ENCODE measurements at places on chromosomes 7 and 10.

- no peak for DNase-seq
Observed at GRCh38 chr7:142703655-142704305, 45.5 kb upstream of the PRSS1 start.

DNA sequence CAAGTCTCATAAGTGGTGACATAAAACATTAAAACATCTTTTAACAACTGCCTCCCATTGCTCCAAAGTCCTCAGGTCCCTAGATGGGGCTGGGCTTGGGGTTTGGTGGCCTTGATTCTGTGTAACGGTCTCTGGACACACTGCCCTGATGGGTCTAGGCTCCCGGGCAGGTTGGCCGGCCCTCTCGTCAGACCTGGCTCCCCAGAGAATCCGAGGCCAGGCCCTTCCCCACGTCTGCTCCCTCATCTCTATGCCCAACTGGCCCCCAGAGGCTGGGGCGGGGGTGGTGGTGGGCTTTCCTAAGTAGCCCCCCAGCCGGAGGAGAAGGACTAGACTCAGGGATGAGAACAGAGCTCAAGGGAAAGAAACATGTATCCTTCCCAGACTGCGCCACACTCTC is 31.5 kb upstream of the EFCAB10 start:
- DNase-seq = no peak

- DNase-seq = peak; percentile 48
Observed at GRCh38 chr10:80356563-80356988, at the start of the genes DYDC1 and DYDC2. Gene DYDC1, minus strand, starts transcription at chr10:80356755. Its CDS starts 4,154 bp downstream, at chr10:80352601. Gene DYDC2, plus strand, starts transcription at chr10:80356781. Its CDS starts 5,663 bp downstream, at chr10:80362444.

- no peak for DNase-seq
Observed at GRCh38 chr7:112452102-112452888, 2.0 kb downstream of the IFRD1 start.

- DNase-seq = no peak
Observed at GRCh38 chr10:29816801-29817558, 182.2 kb upstream of the SVIL start.

DNA sequence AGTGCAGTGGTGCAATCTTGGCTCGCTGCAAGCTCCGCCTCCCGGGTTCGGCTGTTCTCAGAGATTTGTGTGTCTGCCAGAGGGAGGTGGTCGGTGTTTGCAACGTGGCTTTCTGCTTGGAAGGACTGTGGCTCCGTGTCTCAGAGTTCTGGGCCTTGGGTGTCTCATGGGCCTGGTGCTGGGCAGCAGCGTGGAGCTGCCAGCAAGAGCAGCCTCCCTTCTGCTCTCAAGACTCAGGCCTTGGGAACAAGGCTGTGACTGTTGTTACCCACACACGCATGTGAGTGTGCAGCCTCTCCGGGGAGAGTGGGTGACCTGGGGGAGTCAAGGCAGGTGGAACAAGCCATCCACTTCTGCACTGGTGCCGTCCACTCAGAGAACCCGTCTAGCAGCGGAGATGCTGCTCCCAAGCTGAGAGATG is 52.0 kb downstream of the VIPR2 start:
- no peak for DNase-seq

DNA sequence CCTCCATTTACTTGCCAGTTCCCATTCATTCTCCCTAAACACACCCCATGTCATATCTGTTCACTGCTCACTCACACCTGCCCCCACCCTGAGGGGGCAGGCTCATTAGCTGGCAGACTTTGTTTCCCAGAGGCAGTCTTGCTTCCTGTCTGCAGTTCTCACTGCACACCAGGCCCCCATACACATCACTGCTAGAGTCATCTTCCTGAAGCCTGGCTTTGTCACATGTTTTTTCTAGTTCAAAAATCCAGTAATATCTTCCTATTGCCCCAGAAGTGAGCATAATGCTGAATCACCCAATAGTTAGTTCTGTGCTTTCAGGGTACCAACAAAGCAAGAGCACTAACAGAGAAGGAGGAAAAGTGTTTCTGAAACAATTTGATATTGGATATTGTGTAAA is 1.9 kb downstream of the LRRC72 start:
- no peak for DNase-seq

- no peak for DNase-seq
Observed at GRCh38 chr10:128714644-128715415, 588.6 kb upstream of the MKI67 start.

DNA sequence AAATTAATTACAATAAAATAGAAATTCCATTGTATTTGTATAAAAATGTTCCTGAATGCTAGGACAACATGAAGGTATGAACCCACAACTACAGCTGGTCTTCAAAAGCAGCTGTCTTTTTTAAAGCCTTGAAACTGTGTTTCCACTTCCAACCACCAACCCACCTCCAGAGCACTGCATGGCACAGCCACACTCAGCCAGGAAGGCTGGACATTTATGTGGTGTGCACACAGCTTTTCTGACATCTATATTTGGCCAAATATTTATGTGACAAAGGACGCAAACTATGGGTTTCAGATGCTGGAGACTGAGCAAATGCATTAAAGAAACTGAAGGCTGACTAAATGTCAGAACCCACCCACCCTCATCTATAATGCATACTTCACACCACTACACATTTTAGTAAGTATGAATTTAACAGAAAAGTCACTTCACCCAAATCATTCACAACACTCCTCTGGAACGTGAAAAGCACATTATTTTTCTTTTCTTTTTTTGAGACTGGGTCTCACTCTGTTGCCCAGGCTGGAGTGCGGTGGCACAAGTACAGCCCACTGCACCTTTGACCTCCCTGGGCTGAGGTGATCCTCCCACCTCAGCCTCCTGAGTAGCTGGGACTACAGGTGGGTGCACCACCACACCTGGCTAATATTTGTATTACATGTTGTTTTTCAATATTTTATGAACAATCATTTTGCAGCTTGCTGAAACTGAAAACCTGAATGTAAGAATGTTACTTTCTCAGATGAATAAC is 27.9 kb upstream of the DAGLB start:
- no peak for DNase-seq

DNA sequence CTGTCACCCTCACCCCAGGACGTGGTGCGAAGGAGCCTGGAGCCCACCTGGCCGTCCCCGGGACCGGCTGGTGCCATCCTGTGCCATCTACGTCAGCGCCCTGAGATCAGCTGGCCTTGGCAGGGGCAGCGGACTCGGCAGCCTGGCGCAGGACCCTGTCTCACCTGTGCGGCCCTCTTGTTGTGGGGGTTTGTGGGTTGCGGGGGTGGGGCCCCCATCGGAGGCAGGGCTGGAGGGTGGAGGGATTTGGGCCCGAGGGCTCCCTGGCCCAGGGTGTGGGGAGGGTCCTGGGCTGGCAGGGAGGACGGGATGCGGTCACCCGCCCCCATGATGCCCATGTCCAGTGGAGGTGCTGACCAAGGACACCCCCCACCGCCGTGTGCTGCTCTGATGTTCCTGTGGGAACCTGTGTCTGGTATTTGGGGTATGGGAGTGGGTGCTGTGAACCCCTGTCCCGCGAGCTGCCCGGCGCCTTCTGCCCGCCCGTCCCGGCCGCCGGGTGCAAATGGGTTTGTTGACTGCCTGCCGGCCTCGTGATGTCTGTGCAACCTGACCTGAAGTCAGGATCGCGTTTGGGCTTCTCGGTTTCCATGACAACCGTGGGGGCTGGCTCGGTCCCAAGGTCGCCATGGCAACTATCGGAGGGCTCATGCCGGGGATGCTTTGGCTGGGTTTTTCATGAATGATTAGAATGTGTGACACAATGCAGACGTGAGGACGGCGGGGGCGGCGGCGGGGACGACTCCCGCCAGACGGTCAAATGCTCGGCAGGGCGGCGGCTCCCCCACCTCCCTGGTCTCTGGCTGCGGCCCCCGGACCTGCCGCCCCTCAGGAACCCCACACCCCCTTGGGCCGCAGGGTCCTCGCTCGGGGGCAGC is 7.3 kb downstream of the MAFK start:
- DNase-seq = peak; percentile 14

GRCh38 chr7:74627661-74628411 is 29.7 kb upstream of the GTF2I start:
- DNase-seq = peak; percentile 5

DNA sequence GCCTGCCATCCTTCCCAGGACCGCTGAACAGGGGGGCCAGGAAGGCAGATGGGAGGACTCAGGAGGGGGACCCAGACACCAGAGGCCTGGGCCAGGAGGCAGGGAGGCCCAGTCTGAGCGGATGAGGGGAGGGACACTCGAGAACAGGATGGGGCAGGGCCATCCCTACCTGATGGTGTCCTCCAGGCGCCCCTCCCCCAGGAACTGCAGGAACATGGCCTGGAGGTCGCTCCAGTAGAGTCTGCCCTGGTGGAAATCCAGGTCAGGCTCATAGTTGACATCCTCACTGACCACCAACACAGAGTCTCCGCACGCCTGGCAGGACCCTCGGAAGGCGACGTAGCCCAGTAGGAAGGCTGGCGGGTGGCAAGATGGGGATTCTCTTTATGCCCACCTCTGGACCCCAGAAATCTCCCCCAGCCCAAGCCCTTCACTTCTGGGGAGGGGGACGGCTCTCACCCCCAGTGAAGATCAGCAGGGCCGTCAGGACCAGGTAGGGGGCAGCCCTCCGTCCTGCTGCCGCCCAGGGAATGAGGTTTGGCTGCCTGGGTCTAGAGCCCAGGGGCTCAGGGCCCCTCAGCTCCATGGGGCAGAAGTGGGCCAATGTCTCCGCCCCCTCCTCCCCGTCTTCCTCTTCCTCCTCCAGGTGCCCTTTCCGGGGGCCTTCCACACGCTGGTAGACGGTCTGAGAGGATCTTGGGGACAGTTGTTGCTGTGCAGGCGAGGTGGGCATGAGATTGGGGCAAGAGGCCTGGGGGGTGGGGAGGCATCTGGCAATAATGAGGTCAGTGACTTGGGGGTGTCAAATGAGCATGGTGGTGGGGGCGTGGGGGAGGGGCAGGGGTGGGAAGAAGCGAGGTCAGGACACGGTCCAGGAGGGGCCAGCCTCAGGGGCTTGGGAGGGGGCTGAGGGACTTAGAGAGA is 573 bp downstream of the TFR2 start:
- DNase-seq = no peak

Measured in COR-L47 (cell line).